ENCODE measurements at places on chromosomes 13 and 19. TPM values are rescaled to one million over a fixed set of nuclear protein-coding genes. Genes with fewer than 3 reads are reported as not detected.

DNA sequence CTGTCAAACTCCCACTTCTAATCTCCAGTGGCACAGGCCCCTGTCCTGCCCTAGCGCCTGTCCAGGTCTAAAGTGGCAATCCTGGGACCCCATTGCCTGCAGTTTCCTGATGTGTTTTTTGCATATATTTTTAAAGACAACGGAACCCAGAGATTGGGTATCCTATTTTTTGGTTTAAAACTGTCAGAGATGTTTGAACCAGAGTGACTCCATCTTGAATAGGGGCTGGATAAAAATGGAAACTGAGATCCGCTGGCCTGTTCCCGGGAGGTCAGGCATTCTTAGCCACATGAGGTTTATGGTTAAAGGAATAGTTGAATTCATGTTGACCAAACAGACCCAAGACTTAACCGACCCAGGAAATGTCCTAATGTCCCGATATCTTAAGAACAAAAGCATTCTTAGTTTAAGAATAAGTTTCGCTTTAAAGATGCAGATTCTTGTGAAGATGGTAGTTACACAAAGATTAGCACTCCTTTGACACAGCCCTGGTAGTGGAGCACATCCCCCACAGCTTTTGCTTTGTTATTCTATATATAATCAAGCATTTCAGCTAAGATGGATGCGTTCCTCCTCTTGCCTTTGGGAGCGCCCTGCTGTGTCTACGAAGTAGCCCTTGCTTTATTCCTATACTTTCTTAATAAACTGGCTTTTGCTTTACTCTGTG is 332.1 kb downstream of the UQCRFS1 start:
- DNase-seq, result no peak

- DNase-seq, result no peak
These were observed 16.3 kb downstream of the FCHO1 start for GRCh38 chr19:17767559-17767958.

Gene IL11
- 0.40 TPM for total RNA-seq

DNA sequence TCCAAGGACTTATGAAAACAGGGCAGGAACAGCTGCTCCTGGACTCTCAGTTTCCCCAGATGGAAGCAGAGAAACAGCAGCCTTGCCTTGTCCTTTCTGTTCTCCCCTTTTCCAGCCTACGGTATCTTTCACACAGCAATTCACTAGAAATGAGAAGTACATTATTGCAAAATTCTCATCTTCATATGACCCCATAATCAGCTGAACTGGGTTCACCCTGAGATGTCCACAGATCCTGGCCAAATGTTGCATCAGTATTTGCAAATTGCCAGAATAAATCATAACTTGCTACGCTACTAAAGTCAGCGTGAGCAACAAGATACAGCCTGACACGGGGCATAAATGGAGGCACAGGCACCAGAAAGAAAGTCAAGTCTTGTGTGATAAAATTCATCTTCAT is 16.1 kb downstream of the VSTM1 start:
- DNase-seq, result no peak

Gene TUBB4A
- 0.83 TPM for total RNA-seq

- DNase-seq, result no peak
These were observed 2.7 kb downstream of the B3GNT3 start for GRCh38 chr19:17797424-17798201.

DNA sequence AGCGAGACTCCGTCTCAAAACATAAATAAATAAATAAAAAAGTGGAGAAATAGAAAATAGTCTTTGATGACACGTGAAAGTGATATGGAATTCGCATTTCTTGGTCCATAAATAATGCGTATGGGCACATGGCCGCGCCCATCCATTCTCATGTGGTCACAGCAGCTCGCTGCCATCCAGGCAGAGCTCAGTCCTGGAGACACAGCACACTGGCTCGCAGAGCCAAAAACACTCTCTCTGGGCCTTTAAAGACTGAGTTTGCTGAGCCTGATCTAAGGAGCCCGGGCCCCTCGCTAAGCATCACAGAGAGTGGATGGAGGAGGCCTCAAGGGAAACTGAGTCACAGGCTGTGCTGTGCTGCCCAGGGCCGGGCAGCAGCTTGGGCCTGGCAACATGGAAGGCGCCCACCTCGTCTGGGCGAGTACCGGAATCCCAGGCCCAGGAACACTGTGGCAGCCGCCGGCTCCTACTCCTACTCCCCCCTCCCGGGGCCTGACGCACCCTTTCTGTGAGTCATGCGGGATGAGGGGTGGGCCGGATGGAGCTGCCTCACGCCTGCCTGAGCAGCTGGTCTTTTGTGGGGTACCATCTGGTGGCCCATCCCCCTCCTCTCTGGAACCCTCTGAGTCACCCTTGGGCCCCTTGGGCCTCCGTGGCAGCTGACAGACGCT is 28.9 kb upstream of the CACTIN start:
- peak; percentile 85 for DNase-seq

Gene LILRB3
- total RNA-seq, result 0.11 TPM

DNA sequence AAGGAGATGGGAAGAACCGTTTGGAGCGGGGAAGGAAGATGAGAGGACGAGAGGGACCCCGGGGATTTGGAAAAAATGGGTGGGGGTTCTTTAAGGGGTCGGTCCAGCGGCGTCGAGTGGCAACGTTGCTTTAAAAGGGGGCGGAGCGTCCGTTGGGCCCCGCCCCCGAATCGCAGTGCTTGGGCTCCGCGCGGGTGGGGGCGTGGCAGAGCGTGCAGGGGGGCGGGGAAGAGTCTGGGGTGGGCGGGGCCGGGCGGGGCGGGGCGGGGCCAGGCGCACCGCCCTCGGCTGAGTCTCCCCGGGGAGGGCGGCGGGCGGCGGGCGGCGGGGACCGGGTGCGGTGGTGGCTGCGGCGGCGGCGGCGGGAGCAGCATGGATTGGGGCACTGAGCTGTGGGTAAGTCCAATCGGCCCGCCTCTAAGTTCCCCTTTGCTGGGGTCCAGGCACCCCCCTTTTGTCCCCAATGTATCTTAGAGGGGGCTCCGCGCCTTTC is at the start of gene TRIP10:
TRIP10 (plus strand) TSS at position 291 of the 493 bp plus-strand sequence; CDS start at position 373, 82 bp downstream.
- peak; percentile 91 for DNase-seq

Gene DNAAF3
- 4.2 TPM for total RNA-seq

Gene FAM216B
- not detected for total RNA-seq

Gene UBAC2
- 58.3 TPM for total RNA-seq

Gene POU2F2
- total RNA-seq, result 69.4 TPM

- no peak for DNase-seq
These were observed 372 bp upstream of the ZNF699 start for GRCh38 chr19:9309974-9310446.

DNA sequence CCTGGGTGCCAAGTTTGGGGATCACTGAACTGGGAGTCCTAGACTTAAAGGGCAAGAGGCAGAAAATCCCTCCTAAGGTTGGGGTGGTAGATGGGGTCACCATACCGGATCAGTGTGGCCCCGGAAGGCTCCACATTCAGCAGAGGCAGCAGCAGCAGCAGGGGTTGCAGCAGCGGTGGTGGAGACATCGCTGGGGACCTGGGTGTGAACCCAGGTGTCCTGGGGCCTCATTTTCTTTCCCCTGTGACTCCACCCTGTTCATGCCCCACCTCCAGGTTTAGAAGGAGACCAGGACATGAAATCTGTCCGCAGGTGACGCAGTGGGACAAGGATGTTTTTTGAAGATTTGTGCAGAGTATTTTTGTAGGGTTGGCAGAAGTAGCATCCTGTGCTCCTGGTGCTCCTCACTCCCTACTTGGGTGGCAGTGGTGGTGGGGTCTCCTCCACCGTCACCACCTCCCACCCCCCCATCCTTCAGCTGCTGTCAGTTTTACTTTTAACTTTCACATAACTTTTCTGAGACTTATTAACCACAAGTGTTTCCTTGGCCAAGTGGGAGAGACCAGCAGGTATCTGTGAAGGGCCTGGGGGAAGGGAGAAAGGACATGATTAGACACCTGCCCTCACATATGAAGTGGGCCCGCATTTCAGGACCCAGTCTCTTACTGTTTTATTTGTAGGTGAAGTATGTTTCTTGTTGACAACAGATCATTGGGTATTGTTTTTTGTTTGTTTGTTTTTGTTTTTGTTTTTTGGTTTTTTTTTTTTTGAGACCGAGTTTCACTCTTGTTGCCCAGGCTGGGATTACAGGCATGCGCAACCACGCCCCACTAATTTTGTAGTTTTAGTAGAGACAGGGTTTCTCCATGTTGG is at the start of gene NAPSA:
NAPSA (minus strand) TSS at position 206 of the 873 bp plus-strand sequence; CDS start at position 188, 18 bp downstream.
- no peak for DNase-seq

DNA sequence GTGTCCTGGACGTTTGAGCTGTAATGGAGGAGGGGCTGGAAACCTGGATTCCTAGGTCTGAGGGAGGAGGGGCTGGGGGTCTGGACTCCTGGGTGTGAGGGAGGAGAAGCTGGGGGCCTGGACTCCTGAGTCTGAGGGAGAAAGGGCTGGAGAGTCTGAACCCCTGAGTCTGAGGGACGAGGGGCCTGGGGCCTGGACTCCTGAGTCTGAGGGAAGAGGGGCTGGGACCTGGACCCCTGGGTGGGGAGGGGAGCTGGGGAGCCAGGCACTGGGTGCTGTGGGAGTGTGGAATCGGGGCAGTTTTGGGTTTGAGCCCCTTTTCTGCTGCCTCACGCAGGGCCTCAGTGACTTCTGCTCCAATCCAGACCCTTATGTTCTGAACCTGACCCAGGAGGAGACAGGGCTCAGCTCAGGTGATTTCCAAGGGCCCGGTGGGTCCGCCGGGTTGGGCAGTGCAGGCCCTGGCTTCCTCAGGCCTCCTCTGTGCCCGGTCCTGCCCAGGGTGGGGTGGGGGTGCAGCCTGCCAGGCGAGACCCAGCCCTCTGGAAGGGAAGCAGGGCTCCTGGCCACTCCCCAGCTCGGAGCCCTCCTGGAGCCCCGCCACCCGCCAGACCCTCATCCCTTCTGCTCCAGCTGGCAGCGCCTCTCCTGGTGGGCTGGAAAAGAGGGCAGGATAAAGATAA is 14.4 kb downstream of the TTYH1 start:
- no peak for DNase-seq

GRCh38 chr13:50609011-50609410 is 234.5 kb downstream of the DLEU7 start:
- DNase-seq, result no peak

Gene BCAM
- not detected for total RNA-seq

DNA sequence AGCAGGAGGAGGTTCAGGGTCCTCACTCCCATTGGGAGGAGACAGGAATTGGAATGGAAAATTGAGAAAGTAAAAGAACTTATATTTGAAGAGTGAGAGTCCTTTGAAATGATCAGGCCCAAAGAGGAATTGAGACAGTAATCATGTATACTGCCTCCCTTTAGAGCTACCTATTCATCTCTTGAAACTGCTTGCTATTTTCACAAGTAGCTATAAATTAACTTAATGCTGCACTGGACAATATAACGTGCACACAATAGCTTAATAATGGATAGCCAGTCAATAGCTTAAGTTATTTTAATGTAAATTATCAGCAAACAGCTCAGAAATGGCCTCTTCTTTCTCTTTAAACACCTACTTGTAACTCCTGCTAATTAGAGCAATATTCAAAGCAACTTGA is 46.6 kb upstream of the MYCBP2 start:
- DNase-seq, result no peak

Gene GJA3
- total RNA-seq, result 5.8 TPM

- DNase-seq, result peak; percentile 86
These were observed 14.6 kb downstream of the FAM187B start for GRCh38 chr19:35213663-35214632.

- DNase-seq, result peak; percentile 97
These were observed at the start of gene ZNF614 for GRCh38 chr19:52028027-52028779. Gene ZNF614, minus strand, starts transcription at chr19:52028379. Its CDS starts 2,634 bp downstream, at chr19:52025745.

DNA sequence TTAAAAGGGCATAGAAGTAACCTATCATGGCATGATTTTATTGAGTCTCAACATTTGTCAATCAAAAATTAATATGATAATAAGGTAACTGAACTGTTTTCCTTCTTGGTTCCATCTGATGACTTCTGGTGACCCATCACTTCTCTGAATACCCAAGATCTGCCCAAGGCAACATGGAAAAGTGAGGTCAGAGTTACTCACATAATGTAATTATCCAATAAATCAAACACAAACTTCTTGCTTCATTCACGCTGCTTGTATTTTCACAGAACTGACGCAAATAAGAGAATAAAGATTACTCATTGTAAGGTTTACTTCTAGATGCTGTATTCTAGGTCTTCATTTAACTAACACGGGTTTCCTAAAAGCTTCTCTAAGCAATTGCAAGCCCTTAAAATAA is 361.6 kb downstream of the RBM26 start:
- no peak for DNase-seq

Gene CFAP97D2
- not detected for total RNA-seq

Gene CRLF1
- total RNA-seq, result 3.0 TPM

Gene ZNF226
- total RNA-seq, result 10.7 TPM

Gene ZNF563
- total RNA-seq, result 6.2 TPM

Gene CYP4F12
- not detected for total RNA-seq

Gene KLK15
- not detected for total RNA-seq

DNA sequence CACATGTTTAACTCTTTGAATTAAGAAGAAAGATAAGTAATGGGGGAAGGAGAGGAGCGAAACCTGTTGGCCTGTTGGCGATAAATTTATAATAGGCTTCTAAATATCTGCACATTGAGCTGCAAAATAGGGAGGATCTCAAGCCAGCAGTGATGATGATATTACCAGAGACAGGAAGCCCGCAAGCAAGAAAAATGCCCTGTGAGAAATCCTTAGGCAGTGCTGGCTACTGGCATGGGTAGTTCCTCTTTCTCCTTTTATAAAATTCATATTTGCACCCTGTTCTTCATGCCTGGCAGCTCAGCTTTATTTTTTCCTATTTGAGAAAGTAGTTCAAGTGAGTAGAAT is 858 bp upstream of the USP12 start:
- DNase-seq, result peak; percentile 63
